Mammary epithelial cell (primary cell): ENCODE measurements at places on chromosomes 16 and 17.

DNA sequence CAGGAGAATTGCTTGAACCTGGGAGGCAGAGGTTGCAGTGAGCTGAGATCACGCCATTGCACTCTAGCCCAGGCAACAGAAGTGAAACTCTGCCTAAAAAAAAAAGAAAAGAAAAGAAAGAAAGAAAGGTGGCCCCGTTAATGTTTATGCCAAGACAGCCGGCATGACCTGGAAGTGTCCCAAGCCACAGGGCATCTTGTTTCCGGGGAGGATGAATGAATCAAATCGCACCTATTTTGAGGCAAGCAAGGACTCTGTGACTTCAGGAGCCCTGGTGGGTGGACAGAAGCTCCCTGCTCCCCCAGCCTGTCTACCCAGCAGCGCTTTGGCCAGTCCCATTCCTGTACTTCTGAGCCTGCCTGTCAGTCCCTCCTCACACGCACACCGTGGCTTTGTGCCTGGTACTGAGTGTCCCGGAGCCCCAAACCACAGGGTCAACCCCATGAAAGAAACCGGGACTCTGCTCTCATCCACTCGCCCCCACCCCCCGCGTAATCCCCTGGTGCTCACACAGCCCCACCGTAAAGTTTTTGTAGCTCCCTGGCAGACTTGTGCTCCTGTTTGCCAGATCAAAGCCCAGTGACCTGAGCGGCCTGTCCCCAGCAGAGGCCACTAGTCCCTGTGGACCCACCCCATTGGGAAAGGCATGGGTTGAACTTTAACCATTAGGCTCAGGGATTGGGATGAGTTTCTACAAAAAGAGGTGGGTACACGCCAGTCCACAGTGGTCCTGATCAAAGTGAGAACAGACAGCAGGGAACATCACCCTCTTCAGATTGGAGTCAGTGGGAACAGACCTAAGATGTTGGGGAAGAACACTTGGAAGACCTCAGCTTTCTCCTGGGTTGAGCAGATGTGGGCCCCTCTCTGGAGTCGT lies 19.3 kb downstream of the CD2BP2 start:
- DNase-seq: peak; percentile 58

DNA sequence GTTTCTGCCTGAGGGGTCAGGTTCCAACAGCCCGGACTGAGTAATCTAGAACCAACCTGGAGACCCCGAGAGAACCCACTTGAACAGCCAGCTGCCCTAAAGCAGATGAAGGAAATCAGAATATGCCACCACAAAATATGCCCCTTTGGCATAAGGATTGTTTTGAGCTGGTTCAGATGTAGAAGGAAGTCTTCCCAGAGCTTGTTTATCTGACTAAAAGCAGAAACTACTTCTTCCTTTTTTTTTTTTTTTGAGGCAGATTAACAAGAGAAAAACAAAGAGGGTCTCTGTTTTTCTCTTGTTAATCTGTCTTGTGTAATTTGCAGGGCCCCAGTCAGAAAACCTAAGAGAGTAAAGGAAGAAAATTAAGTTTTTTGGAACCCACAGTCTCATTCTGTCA lies 53.0 kb downstream of the PECAM1 start:
- no peak for DNase-seq

DNA sequence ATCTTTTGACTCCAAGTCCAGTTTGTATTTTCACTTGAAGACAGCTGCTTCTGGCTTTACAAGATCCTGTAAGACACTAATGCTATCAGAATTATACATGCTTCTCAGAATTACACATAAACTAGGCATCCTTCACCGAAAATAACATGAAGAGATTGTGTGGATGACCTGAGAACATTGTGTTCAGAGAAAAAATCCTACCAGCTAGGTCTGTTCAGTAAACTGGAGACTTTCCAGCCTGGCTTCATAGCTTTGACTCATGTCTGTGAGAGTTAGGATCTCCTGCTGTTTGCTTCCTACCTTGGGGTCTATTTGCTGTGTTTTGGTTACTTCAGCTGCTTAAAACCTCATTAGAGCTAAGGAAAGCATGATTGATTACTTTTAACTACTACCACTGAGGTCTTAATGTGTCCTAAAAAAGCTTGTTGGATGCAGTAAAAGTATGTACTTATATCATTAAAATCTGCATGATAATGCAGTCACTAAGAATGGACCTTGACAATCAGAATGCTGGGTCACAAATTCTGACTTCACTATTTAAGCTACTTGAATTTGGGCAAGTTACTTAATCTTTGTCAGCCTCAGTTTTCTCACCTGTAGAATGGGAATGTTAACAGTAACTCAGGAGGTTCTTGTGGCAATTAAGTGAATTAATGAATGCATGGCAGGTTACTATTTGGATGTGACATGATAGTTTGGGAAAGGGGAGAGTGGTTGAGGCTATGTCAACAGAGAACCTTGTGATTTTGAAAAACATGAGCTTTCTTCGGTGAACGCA lies 8.0 kb upstream of the MYH13 start:
- no peak for DNase-seq

- no peak for DNase-seq
Measured at GRCh38 chr16:45454-45853, 8.0 kb downstream of the POLR3K start.

- DNase-seq: no peak
Measured at GRCh38 chr17:10116753-10117420, 81.5 kb downstream of the GAS7 start.
